ENCODE measurements at places on chromosomes 4 and X. TPM values are rescaled to one million over a fixed set of nuclear protein-coding genes. Genes with fewer than 3 reads are reported as not detected.

Gene UNC5C
- not detected for polyA plus RNA-seq

Gene TLR10
- not detected for polyA plus RNA-seq

Gene KIAA1210
- not detected for polyA plus RNA-seq

Gene MTNR1A
- 0.17 TPM for polyA plus RNA-seq

Gene FAM13A
- polyA plus RNA-seq, result 6.9 TPM

DNA sequence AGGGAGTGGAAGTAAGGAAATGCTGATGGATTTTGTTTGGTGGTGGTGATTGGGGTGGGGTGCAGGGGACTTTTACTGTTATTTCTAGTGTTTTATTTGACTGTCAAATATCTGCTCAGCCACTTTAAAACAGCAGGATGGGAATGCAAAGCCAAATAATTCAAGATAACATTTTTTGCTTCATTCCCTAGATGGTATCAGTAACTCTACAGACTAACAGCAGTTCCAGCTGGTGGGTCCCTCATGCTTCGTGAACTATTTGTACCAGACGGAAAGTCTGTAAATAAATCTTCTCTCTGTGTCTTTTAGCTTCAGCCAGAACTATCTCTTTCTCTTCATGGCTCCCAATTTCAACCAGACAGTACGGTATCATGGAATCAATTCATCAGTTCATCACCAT, 27.5 kb downstream of the GPR143 start:
- no peak for DNase-seq

- no peak for DNase-seq
Observed at GRCh38 chr4:8891646-8892555, 20.3 kb upstream of the HMX1 start.

- peak; percentile 14 for DNase-seq
Observed at GRCh38 chr4:183507925-183508696, 3.3 kb downstream of the ING2 start.

GRCh38 chr4:174349156-174349555, 65.4 kb downstream of the CEP44 start:
- DNase-seq, result no peak

GRCh38 chr4:170497689-170498088, 407.9 kb upstream of the AADAT start:
- no peak for DNase-seq

DNA sequence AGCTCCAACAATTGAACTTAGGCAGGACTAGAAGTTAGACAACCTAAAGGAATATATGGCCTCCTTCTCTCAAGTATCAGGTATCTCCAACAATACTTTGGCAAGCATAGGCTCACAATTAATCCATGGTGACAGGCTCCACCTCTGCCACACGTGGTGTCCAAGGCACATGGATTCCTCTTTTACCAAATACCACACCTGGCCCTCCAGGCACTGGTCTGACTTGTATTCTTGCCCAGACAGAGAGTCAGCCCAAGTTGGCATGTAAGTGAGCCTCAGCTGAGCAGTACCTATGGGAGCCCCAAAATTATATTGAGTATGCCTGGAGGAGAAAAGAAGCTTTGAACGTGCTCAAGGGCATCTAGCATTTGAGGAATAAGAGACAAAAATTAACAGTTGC, 19.6 kb downstream of the SRPX2 start:
- DNase-seq, result no peak

- no peak for DNase-seq
Observed at GRCh38 chr4:147975325-147975724, 243.4 kb downstream of the ARHGAP10 start.

- no peak for DNase-seq
Observed at GRCh38 chr4:7425591-7426468, 8.9 kb downstream of the PSAPL1 start.

GRCh38 chrX:47619486-47620302, at the start of gene SYN1:
SYN1 (minus strand) TSS chrX:47619857; CDS start chrX:47619728, 129 bp downstream.
- DNase-seq, result peak; percentile 76

- DNase-seq, result no peak
Observed at GRCh38 chrX:149718757-149719156, 6.9 kb downstream of the MAGEA11 start.

GRCh38 chrX:15769300-15769954, 20.9 kb upstream of the ZRSR2 start:
- no peak for DNase-seq

DNA sequence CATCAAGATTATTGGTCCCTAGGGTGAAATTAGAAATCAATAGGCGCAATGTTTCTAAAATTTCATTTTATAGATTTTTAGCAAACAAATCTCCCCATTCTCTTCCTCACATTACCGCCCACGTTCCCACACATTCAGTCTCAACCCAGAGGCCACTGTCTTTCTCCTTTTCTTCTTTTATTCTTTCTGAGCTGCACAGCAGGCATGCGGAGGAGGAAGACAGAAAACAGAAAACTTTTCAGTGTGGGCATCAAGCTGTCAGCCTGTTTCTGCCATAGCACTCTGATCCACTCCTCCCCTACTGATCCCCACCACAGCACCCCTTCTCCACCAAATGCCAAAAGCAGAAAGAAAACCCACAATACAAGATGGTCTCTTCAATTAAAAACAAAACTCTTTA, 94.8 kb upstream of the ADAMTS3 start:
- no peak for DNase-seq

GRCh38 chrX:103861200-103861599, 29.1 kb upstream of the RAB9B start:
- DNase-seq, result no peak

- no peak for DNase-seq
Observed at GRCh38 chr4:3354455-3354811, 61.6 kb downstream of the RGS12 start.

DNA sequence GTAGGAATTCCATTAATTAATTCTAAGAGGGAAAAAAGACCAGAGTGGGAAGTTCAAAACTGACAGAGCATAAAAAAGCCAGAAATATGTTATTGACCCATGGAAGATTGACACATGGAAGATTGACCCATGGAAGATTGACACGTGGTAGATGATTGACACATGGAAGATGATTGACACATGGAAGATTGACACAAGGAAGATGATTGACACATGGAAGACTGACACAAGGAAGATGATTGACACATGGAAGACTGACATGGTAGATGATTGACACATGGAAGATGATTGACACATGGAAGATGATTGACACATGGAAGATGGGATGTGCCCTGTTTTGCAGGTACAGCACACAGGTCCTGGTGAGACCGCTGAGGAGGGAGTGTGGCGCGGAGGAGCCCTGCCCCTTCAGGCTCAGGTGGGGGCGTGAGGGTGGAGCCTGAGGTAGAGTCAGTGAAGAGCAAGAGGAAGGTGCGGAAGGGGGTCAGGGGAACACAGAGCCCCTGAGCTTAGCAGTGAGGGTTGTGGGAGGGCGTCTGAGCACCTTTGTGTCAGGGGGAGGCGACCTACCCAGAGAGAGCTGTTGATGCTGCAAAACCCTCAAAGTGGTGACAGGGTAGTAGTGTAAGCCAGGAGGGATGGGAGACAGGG, 15.8 kb upstream of the PDE6B start:
- no peak for DNase-seq

- no peak for DNase-seq
Observed at GRCh38 chr4:138438608-138439007, 196.5 kb upstream of the SLC7A11 start.

DNA sequence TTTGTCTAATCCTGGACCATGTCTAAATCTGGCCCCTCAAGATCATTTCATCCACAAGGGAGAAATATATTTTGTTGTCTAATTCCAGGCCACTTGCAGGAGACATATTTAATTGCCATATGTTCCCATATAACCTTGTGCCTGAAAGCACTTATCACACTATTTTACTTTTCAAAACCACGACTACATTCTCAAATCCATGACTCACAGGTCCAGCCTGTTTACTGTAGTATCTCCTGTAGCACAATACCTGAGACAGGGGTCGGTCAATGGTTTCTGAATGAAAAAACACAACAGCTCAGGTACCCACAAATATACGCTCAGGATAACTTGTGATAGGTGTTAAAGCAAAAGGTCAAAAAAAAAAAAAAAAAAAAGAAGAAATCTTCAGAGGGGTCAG, 60.9 kb downstream of the SEC24D start:
- no peak for DNase-seq

- no peak for DNase-seq
Observed at GRCh38 chr4:66590488-66591215, 920.4 kb upstream of the EPHA5 start.

DNA sequence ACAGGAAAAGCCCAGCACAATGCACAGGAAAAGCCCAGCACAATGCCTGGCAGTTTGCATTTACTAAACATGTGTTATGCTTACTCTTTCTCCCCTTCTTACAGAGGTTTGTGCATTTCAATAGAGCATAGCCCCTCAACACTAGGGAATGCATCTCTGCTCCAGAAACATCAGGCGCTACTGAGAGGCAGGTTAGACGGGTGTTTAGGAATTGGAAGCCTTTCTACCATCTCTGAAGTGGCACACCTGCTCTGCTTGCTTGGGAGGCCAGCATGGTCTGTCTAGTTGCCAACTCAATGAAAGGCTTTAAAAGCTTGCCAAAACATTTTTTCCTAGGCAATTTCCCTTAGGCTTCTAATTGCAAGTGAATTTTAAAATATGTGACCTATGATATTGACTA, 55.7 kb downstream of the GRID2 start:
- DNase-seq, result no peak

Data from A549 (cell line).